ENCODE measurements at places on chromosomes 1 and 21.
A peak's percentile ranks its signal among the peaks of the same experiment; 100 is the strongest.

DNA sequence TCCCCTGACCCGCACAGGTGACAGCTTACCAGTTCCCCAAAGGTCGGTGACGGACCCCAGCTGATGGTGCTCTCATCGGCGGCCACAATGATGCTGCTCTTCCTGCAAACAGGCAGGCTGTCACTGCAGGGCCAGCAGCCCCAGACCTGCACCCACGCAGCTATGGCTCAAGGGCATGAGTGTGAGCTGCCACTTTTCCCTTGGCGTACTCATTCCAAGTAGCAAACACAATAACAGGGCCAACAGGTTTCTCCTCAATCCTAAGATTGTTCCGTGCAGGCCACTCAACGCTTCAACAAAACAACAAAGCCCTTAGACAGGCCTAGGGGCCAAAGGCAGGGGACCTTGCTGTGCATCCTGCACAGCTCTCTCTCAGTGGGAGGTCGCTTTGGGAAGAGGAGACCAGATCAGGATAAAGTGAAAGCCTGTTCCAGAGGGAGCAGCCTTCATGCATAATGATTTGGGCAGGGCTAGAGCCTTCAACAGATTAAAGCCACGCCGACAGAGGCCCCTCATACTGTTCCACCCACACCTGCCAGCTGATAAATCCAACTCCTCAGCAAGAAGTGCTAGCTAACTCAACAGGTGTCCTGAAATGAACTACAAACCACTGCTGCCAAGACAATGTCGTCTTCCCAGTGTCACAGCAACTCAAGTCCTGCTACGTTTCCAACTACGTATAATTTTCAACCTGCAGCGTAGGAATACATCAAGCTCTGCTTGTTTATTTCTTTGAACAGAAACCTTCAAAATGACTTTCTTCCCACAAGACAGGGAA, 27.2 kb downstream of the RCC2 start:
- no peak for DNase-seq

- DNase-seq = no peak
These were observed 11.7 kb downstream of the ZC3H12A start for GRCh38 chr1:37485902-37486679.

DNA sequence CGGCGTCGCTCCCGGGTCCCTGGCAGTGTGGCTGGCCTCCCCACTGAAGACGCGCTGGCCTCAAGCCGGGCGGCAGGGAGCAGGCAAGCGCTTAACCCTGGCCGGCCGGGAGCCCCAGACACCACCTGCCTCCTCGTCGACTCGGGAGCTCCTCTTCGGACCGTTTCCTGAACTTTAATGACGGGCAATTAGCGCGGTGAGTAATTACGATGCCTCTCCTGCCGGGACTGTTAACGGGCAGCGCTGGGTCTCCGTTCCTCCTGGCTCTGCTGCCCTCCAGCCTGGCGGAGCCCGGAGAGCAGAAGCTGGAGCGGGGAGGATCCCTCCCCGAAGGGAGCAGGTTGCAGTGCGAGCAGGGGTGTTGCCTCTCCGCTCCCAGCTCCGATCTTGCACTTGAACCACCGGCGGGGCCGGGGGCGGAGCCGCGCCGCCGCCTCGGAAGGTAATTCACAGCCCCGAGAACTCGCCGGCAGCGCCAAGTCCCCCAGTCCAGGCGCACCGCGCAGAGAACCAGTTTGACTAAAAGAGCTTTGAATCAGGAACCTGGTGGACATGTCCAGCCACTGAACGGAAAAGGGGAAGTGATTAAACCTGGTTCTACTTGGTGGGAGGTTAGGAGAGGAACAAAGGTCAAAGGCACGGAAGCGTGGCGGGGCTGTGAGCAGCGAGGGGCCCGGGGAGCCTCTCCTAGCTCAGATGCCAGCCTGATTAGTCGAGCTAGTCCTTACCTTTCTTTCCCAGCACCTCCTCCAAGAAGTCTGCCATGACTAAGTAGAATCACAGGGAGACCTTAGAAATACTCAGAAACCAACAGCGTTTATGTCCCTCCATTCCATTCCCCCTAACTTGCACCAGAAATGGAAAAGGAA, 18.3 kb upstream of the PLEKHA6 start:
- DNase-seq = no peak

DNA sequence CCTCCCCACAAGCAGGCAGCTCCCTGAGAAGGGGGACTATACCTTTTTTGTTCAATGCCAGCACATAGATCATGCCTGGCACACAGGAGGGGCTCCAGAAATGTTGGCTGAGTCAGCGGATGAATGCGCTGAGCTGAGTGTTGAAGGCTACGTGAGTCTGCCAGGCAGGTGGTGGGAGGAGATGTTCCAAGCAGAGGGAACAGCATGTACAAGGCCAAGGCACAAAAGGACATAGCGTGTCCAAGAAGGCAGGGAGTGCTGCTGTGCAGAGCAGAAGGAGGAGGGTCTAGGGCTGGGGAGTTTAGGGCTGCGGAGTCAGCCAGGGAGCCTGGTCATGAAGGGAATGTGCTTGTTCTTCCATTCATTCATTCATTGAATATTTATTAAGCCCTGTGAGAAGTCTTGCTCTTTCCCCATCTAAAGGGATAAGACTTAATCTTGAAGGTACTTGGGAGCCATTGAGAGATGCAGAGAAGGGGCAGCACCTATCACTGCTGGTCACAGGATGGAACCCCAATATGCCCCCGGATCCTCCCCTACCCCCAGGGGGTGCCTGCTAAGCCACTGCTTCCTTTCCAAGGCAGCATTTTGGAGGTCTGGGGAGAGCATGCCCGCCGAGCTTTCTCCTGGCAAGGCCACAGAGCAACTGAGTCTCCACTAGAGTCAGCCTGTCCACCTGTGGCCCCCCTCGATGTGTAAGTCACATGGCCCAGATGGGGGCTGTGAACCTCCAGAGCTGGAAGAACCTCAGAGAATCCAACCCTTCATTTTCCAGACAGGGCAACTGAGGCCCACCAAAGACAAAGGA, 31.2 kb upstream of the LAPTM5 start:
- no peak for DNase-seq

DNA sequence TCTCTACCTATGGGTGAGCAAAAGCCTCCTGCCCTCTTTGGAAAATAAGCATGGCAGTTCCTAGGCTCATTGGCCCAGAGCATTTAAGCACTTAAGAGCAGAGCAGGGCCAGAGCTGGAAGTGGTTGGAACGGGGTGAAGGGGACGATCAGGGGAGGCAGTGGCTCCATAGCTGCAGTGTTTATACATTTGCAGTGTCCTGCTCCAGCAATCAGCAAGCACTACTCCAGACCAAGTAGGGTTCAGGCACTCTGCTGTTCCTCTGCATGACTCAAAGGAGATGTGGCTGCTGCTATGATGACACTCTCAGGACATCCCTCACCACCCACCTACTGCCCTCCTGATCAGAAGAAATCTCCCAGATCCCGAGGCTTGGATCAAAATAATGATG, 55.0 kb downstream of the TRABD2B start:
- no peak for DNase-seq

- DNase-seq = no peak
These were observed 138.3 kb upstream of the DUSP10 start for GRCh38 chr1:221880182-221880581.

DNA sequence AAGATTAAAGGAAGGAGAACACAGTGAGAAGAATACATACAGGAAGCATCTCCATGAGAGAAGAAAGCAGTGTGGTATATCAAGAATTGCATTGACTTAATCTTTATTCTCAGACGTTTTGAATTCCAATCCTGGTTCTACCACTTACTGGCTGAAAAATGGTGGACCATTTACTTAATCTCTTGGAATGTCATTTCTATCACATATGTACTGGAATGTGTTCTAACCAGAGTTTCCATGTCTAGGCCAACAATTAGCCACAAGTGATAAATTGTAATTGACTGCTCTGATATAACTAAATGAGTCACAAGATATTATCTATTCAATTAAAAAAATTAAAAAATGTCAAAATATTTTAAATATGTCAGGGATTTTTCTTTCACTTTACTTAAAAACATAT, 626.1 kb downstream of the PTPRC start:
- no peak for DNase-seq

GRCh38 chr1:214123061-214123784, 135.4 kb downstream of the PROX1 start:
- DNase-seq = peak; percentile 73

DNA sequence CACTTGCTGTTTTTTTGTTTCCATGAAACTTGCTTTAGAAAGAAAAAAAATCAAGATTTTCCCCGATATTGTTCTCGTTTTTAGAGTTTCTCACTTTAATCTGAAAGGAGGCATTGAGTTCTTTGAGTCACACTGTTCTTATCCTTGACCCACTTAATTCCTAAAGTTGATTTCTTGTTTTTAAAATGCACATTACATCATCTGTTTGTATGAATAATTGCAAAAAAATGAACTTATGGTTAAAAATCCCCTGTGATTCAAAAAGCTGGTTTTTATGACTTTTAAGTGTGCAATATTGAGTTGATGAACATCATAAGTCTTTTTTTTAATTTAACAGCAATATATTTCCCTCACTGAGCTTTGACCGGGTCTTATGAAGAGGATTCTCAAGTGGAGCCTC, 131.6 kb downstream of the SNX7 start:
- DNase-seq = no peak

GRCh38 chr21:26388731-26389231, 184.3 kb downstream of the CYYR1 start:
- no peak for DNase-seq

DNA sequence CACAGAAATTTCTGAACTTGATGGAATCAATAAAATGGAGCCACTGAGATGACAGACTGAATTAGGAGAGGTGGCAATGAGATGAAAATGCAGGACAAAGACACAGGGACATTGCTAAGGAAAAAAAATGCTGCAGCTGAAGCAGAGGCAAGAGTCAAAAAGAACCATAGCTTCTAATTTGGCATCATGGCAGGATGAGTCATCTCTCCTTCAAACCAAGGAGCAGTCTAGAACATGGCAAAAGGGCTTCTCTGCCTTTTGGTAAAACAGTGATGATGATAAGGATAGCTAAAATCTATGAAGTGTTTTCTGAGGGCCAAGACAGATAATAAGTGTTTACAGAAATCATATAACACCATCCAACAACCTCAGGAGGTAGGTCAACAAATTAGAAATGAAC, 16.8 kb downstream of the SLC19A2 start:
- no peak for DNase-seq

DNA sequence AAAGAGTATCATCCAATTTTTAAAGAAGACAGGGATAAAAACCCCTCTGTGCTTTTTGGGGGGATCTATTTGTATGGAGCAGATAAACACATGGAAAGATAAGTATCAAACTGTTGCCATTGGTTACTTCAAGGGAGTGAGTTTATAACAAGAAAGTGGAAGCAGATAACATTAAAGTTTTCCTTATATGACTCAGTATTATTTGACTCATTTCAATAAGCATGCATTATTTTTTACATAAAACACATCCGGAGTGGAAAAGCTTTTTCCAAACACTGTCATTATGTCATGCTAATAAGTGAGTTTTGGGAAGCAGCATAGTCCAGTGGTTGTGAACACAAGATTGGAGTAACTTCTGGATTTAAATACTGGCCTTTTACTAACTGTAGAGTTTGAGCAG, 452.2 kb downstream of the LTN1 start:
- DNase-seq = no peak

GRCh38 chr1:61050541-61051442, 31.6 kb upstream of the NFIA start:
- DNase-seq = no peak

DNA sequence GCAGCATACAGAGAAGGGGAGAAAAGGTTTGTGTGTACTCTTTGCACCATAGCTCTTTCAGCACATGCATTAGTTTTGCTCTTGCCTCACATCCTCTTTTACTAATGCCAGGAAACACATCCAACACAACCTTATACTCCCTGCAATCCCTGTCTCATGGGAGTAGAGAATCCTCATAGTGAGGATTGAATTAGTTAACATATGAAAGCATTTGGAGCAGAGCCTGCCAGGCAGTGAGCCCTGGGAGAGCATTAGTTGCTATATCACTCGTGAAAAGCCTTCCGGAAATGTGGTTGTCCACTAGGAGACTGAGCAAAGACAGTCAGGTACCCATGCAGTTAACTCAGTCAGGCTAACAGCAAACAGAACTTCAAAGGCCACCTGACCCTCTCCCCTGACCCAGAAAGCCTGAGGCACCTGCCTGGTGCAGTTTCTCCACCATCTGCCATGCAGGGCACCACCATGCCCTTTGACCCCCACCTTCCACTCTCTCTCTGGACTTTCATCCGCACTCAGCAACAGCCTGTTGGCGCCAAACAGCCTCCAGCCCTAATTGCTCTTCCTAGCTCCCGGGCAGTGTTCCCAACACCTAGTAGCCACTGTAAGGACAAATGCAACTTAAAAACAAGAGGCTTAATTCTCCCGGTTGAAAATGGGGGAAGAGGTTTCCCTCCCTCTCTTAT, 14.9 kb upstream of the AGT start:
- no peak for DNase-seq

- peak; percentile 25 for DNase-seq
These were observed 11.8 kb upstream of the IPP start for GRCh38 chr1:45762291-45762690.

DNA sequence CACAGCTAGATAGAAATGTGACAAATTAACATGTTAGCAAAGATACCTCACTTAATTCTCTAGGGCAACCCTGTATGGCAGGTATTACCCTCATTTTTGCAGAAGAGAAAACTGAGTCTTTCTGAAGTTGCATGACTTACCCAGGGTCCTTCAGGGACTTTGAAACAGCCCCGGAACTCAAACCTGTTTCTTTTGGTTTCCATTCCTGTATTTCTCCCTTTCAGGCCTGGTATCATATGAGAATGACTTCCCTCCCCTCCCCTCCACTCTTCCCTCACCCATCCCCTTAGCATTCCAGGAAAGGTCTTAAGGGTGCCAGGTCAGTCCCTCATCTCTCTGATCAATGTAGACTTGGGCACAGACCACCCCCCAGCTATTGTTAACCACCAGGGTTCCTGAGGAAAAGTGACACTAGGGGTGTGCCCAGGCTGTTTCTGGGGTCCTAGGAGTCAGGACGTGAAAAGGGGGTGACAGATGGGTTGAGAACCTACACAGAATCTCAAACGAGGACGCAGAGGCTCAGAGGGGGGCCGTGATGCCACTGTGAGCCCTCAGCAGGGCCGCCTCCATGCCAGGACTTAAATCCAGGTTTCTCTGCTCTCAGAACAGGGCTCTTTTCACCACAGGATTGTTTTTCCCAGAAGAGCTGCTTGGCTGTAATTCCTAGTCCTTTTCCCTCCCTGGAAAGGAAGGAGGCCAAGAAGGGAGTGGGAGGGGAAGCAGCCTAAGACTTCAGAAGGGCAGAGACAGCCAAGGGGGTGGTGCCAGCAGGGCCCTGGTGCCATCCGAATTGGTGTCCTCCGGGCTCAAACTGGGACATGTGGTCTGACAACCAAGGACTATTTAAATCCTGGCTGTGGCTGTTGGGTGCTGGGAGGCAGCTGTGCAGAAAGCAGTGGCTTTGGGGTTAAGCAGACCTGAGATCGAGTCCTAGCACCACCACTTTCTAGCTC, 2.1 kb upstream of the WASF2 start:
- DNase-seq = no peak

GRCh38 chr1:5373281-5373680, 618.9 kb downstream of the NPHP4 start:
- no peak for DNase-seq

Measured in Karpas-422 (cell line).